Activated T-cell treated with anti-CD3 and anti-CD28 coated beads for 1 hour (primary cell): ENCODE measurements at places on chromosomes 7 and 10.

DNA sequence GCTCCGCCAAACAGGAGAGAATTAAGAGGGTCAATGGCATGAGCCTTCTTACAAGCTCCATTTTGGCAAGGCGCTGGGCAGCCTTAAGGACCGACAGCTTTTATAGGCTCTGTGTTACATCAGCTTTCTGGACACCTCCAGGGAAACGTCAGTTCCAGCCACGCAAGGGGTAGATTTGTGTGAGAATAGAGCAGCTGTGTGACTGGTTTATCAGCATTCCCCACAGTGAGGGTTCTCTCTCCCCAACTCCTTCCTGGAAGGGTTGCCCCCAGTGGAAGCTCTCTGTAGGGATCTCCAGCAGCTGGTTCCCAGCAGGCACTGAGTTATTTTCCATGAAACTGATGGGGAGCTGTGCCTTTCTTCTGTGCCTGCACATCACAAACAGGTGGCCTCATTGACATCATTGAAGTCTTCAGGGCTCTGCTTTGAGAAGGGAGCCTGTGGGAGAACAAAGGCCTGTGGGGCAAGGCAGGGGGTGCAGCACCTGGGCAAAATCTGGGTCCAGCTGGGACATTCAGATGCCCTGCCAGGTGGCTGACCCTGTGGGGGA is at the start of gene CUZD1:
Gene CUZD1, minus strand, starts transcription at position 75 of the 550 bp plus-strand sequence. Its CDS starts 14 bp downstream, at position 61.
- no peak for DNase-seq

DNA sequence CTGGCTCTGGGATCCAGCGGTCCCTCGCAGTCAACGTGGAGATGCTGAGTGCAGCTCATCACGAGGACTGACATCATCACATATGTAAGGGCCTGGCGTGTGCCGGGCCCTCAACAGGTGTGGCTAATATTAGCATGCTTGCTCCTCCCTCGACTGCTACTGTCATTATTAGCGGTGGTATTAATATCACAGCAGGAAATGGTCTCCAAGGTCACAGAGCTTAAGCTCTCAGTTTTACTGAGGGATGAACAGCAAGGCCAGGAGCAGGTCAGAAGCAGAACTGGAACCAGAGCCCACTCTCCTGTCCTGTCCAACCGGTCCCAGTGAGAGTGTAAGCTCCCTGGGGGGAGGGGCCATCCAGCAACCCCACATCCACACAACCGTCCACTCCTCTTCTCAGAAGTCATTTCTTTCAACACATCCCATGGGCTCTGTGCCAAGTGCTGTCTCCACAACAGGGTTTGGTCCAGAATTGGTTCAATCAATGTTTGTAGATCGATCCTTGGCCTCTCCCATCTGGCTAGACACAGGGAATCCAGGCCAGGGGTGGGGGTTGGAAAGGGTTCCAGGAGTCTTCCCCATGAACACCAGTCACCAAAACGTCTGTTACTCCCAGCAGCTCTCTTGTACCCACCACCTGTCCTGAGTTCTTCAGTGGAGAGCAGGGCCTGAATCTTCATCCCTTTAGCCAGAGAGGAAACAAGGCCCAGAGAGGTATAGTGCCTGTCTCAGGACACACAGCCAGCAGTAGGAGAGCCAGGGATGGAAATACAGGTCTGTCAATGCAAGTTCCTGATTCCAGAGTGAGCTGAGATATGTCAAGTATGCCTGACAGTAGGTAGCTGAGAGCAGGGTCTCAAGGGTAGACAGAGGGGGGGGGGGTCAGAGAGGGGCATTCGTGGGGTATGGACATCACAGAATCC is 45.3 kb upstream of the ZMIZ1 start:
- DNase-seq: no peak

DNA sequence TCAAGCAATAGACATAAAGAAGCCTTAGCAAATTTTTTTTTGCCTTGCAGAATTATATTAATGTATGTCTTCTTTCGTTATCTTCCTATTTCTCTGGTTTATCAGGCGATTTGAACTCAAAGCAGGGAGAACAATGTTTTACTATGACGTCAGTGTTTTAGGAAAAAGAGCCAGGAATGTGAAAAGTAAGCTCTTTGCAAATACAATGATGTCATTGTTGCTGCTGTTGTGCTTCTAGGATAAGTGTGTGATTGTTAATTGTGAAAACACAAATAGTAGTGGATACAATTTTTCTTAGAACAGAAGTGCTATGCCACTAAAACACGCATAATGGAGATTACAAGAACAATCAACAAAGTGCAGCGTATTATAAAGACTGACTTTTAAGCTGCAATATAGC is 9.5 kb upstream of the AUTS2 start:
- DNase-seq: no peak

DNA sequence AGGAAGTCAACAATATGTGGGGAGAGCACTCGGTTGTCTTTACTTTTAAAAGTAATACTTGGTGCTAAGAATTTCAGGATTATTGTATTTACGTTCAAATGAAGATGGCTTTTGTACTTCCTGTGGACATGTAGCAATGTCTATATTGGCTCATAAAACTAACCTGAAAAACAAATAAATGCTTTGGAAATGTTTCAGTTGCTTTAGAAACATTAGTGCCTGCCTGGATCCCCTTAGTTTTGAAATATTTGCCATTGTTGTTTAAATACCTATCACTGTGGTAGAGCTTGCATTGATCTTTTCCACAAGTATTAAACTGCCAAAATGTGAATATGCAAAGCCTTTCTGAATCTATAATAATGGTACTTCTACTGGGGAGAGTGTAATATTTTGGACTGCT is 32.7 kb downstream of the SIRT1 start:
- DNase-seq: no peak
